Skeletal muscle cell (primary cell): ENCODE measurements at places on chromosomes 7 and 10.

DNA sequence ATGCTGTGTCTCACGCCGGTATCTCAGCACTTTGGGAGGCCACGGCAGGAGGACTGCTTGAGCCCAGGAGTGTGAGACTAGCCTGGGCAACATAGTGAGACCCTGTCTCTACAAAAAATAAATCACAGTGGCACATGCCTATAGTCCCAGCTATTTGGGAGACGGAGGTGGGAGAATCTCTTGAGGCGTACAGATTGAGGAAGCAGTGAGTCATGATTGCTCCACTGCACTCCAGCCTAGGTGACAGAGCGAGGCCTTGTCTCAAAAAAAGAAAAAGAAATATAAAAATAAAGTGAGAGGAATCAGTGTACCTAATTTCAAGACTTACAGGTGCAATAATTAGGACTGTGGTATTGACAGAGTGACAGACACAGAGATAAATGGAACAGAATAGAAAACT is 23.9 kb downstream of the SLC25A40 start:
- no peak for DNase-seq

- no peak for DNase-seq
Observed at GRCh38 chr10:5522913-5523560, 1.7 kb upstream of the CALML3 start.

DNA sequence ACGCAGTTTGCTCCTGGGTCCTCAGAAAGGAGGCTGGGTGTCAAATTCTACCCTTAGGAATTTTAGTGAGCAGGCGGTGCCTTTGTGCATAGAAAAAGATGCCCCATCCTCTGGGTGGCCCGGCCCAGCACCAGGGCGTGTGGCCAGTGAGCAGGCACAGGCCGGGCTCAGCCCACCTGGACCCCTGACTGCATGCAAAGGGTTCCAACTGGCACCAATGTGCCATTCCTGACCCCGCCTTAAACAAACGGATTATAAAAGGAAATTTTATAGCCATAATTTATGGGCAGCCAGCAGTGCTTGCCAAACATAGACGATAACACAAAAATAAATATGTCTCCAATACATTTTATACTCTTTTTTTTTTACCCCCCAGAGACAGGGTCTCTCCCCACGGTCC is 40.1 kb upstream of the GNA12 start:
- no peak for DNase-seq

- no peak for DNase-seq
Observed at GRCh38 chr10:75035975-75036708, 75.3 kb upstream of the SAMD8 start.

GRCh38 chr7:43164757-43165156 is 52.3 kb downstream of the HECW1 start:
- DNase-seq = peak; percentile 95

DNA sequence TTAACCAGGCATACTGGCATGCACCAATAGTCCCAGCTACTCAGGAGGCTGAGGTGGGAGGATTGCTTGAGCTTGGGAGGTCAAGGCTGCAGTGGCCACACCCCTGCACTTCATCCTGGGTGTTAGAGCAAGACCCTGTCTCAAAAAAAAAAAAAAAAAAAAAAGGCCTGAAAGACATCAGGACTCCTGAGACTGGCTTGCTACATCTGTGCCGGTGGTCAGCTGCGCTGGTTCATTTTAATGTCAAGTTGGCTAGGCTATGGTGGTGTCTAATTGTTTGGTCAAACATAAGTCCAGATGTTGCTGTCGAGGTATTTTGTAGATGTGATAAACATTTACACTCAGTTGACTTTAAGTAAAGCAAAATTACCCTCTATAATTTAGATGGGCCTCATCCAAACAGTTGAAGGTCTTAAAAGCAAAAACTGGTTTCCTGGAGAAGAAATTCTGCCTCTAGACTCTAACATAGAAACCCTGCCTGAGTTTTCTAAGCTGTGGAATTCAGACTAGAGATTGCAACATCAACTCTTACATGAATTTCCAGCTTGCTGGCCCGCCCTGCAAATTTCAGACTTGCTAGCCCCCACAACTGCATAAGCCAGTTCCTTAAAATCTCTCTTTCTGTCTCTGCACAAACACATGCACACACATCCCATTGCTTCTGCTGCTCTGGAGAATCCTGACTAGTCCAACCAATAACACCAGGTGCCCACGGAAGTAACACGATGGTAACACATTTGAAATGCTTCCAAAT is 18.2 kb downstream of the MYOF start:
- DNase-seq = no peak

DNA sequence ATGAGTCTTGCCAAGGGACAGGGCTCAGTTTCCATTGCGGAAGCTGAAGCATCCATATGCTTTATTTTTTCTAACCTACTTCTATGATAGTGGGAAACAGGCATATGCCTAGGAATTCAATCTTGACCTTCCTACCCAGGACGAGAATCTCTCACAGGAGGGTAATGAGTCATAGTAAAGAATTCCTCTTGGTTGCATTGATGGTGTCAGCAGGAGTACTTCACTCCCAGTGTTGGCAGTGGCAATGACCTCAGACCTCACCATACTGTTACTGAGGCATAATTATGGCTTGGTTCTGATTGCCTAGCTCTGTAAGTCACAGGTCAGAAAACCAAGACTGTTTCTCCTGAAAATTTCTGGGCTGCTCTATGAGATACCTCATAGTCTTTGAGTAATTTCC is 552.9 kb downstream of the ARL4A start:
- DNase-seq = peak; percentile 58

- DNase-seq = peak; percentile 92
Observed at GRCh38 chr7:92695308-92696261, 105.4 kb upstream of the FAM133B start.

- no peak for DNase-seq
Observed at GRCh38 chr10:59175538-59176240, 754 bp upstream of the PHYHIPL start.

DNA sequence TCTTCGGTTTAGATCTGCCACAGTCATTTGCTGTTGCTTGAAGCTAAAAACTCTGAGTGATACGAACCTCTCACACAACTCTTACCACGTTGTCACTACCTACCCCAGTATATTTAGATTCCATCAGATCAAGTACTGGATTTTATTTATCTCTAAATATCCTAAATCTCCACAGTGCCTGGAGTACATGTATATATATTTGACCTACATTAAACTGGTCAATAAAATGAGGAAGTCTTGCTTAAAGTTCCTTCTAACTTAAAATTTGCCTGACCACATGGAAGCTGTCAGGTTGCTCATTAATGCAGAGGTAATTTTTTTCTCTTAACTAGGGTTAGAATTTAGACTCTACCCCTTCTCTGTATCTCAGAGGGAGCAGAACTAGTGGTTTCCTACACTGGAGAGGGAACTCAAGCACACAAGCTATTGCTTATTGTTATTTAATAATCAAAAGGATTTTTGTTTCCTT is 3.1 kb upstream of the MACC1 start:
- DNase-seq = no peak

DNA sequence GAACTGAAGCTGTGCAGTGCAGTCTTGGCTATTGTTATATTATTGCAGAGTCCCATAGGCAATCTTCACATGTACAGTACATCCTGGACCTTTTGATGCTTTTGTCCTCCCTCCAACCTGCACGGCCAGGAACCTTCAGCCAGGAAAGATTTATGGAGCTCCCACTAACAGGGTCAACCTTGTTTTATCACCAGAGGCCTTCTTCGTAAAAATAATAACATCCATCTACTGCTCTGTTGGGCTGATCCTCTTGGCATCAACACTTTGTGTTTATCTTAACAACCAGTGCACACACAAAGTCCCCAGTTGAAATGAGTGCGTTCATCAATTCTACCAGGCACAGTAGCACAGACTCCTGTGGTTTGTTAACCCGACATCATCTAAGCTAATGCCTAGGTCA is 72.4 kb downstream of the AGMO start:
- DNase-seq = no peak

GRCh38 chr7:155821851-155822250 is 9.6 kb upstream of the SHH start:
- no peak for DNase-seq

DNA sequence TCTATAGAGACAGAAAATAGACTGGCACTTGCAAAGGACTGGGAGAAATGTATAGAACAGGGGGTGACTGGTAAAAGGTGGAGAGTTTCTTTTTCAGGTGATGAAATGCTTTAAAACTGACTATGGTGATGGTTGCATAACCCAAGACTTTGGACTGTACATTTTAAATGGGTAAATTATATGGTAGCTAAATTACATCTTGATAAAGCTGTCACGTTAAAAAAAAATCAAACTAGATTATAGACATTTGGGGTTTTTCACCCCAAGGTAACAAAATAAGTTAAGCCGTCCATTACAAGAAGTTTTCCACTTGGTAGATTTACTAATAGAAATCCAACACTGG is 24.0 kb downstream of the TMEM209 start:
- no peak for DNase-seq

DNA sequence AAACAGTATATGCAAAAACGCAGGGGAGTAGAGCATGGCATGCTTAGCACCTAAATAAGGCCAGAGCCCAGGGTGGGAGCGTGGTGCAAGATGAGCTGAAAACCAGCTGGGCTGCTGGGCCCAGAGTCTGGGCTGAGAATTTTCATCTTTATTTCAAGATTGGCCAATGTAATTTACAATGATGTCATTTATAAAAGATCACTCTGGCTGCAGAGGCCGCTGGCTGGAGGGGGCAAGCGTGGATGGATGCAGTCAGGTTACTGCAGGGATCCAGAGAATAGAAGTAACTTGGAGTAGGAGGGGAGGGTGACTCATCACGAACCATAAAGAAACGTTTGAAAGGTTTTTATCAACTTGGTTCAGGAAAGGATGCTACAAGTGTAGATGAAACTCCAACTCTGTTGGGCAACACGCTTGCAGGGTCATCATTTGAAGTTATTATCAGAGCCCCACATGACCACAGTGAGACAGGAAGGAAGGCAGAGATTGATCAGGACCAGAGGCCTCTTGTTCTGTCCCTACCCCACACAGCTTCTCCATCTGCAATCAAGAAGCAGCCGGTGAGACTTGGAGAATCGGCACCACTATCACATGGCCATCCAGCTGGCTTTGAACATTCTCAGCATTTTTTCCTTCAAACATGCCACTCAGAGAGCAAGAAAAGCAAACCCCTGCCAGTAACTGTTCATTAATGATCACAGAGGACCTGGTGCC is 49.2 kb downstream of the ODAD2 start:
- DNase-seq = no peak

DNA sequence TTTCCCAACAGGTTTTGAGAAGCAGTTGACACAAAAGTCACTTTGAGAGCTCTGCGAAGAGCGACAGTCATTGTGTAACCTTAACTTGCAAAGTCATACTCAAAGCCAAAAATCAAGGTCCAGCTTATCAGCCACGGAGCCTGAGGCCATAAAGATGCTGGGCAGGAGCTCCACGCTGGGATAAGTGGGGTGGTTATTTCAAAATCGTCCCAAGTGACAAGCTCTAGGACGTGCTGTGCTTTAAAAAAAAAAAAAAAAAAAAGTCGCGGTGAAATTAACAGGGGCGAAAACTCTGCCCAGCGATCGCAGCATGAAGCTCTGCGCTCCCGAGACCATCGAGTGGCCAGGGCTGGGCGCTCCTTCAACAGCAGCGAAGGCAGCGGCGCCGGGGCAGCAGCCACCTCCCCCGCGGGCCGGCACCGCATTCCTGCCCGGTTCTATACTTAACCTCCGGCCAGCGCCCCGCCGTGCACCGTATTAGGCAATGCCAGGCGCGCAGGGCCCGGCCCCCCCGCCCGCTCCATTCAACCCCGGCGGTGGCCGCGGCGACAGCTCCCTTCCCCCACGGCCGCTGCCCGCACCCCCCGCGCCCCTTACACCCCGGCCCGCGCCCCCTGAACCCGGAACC is 657 bp downstream of the HACD1 start:
- no peak for DNase-seq

DNA sequence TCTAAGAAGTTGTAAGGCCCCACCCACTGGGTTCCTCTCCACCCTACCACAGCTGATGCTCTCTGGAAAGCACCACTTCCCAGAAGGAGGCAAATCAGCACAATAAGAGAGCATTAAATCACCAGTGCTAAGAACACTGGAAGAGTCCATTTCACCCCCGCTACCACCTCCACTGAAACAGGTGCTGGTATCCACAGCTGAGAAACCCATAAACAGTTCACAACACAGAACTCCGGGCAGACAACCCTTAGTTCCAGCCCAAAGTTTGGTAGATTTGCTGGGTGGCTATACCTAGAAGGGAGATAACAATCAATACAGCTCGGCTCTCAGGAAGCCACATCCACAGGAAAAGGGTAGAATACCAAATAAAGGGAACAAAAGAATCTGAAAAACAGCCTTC is 34.1 kb downstream of the ZNF680 start:
- no peak for DNase-seq

GRCh38 chr10:81116990-81117389 is 579.3 kb downstream of the SH2D4B start:
- no peak for DNase-seq

DNA sequence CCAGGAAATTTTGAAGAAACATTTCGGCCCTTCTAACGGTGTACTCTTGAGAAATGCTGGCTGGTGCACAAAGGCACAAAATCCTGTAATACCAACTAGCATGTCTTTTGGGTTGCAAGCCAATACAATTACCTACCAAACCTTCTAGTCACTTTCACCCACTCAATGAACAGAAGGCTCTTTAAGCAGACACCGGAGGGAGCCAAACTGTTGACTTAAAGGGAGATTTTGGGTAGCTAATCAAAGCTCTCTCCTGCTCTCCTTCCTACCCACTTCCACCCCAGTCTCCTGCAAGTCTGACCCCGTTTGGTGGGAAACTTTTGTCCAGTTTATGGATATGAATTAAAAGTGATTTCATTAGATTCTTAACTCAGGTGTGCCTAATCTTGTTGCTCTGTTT is 24.0 kb downstream of the GRM3 start:
- no peak for DNase-seq

- DNase-seq = no peak
Observed at GRCh38 chr7:27175626-27176523, 1.8 kb upstream of the HOXA10 start.

GRCh38 chr7:2172311-2173188 is 60.2 kb downstream of the MAD1L1 start:
- DNase-seq = peak; percentile 82

DNA sequence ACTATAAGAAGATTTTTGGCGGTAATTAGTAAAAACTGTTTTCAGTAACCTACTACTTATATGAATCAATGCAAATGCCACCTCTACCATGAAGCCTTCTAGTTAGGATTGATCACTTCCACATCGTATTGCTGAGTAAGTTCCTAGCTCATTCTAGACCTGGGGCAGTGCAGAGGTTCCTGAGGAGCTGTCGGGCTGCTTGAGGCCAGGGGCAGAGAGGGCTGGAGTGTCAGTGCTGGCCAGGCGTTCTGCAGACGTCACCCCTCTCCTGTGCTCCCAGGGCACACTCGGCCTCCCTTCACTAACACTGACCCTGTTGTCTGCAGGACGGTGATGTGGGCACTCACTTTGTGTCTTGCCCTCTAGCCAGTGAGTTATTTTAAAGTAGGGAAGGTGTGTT is 275.7 kb downstream of the CELF2 start:
- DNase-seq = no peak
